G401 (cell line): ENCODE measurements at places on chromosomes 6 and 20. TPM values are rescaled to one million over a fixed set of nuclear protein-coding genes. Genes with fewer than 3 reads are reported as not detected.
A peak's percentile ranks its signal among the peaks of the same experiment; 100 is the strongest.

DNA sequence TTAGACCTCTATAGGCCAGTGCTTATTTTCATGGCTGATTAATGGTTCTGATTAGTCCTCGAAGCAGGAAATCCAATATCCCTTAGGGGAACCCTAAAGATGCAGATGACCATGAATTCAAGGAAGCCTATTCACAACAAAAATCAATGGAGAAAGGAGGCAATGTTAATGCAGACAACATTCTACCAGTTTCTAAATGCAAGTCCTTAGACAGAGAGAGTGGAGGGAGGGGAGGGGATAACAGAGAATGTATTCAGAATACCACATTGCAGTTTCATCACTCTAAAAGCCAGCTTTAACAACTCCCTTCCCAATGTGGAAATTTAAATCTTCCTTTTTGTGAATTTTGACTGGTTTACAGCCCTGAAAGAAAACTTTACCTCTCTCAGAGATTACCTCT lies 87.1 kb upstream of the POU3F2 start:
- no peak for DNase-seq

DNA sequence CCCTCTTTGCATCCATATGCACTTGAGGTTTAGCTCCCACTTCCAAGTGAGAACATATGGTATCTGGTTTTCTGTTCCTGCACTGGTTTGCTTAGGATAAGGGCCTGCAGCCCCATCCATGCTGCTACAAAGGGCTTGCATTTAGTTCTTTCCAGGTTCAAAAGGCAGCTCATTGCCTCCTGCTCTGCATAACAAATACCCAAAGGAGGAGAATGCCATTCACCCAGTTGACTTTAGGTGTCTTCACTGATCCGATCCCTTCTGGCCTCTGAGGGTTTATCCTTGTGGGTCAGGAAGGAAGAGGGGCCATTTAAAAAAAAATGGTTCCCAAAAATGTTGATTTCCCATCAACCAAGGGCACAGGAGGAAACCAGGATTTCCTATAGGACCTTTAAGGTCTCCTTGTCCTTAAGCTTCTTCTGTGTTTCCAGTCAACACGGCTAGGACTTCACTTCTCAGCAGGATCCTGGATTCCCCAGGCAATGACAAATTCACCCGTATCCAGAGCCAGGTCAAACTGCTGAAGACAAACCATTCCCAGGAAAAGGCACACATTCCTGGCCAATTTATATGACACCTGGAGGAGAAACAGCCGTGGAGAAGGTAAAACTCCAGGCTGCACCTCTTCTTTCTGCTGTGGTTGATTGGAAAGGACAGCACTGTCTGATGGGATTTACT lies 447.7 kb upstream of the CDH4 start:
- DNase-seq, result no peak

The CTSA gene
- 20.7 and 28.9 TPM in 2 replicates for total RNA-seq

- DNase-seq, result no peak
Measured at GRCh38 chr6:51528556-51528955, 558.9 kb downstream of the PKHD1 start.

DNA sequence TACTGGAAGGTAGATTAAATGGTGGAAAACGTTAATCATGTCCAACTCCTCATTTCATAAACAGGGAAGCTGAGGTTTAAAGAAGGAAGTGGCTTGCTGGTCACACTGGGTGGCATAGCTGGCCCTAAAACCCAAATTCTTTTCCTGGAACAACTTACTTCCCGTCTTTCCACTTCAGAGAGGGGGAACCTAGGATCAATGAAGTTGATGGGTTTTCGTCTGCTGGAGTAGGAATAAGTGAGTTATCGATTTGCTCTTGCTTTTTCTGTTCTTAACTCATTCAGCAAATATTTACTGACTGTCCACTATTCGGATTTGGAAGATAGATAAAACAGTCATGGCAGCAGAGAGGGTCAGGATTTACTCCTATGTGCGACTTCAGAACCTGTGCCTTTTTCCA lies 1.2 kb upstream of the SYS1 start:
- DNase-seq, result no peak

DNA sequence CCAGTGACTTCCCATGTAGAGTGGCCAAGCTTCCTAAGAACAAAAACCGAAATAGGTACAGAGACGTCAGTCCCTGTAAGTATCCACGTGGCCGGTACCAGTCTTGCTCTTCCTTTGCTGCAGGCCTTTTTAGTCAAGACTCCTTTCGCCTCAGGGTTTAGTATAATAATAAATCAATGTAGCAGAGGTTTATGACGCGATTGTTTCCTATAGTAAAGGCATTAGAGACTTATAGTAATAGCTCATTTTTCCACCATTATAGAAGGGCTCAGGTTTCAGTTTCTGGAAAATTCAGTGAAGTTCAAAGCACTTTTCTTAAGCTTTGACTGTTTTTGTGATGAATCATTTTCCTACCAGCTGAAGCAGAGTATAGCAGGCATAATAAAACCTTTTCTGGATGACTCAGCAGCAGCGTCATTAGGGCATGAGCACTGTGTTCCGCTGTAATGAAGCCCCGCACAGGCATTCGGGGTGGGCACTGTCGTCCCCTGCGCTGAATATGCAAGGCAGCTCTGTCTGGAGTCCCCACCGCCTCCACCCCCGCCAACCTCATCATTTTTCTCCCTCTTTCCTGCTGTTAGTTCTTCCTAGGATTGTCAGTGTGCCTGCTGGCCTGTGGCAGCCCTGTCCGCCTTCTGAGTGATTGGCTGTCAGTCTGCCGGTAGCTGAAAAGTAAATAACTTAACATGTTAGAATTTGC lies 51.3 kb downstream of the PTPN1 start:
- DNase-seq, result no peak

- DNase-seq, result no peak
Measured at GRCh38 chr20:35478804-35479472, 23.5 kb downstream of the CEP250 start.

The MYBL2 gene
- total RNA-seq, result 28.0 and 36.1 TPM in 2 replicates

DNA sequence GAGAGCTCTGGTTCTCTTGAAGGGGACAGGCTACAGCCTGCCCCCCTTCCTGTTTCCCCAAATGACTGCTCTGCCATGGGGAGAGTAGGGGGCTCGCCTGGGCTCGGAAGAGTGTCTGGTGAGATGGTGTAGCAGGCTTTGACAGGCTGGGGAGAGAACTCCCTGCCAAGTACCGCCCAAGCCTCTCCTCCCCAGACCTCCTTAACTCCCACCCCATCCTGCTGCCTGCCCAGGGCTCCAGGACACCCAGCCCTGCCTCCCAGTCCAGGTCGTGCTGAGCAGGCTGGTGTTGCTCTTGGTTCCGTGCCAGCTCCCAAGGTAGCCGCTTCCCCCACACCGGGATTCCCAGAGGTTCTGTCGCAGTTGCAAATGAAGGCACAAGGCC lies 9.8 kb downstream of the VEGFA start:
- no peak for DNase-seq

- DNase-seq, result no peak
Measured at GRCh38 chr6:29424575-29424974, 9.8 kb downstream of the OR12D1 start.

DNA sequence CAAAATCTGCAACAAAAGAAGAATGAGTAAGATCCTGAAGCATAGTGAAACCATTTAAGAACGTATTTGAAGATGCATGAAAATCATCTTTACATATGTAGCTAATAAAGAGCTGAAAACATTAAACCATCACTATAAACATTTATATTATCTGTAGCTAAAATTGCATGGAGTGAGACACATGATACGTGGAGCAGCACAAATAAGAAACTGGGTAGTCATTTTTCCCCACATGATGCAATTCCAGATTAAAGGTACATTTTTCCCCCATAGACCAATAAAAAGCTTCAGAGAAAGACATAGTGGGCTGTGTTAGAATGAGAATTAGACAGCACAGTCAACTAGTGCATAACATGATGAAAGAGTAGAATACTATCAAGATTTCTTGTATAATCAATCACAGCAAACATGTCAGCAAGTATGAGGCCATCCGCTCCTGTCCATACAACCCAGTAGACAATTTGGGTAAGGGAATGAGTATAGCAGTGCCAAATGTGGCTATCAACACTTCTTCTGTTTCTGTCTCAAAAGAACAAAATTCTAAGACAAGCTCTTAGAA lies 67.0 kb downstream of the RSPO3 start:
- DNase-seq, result no peak

DNA sequence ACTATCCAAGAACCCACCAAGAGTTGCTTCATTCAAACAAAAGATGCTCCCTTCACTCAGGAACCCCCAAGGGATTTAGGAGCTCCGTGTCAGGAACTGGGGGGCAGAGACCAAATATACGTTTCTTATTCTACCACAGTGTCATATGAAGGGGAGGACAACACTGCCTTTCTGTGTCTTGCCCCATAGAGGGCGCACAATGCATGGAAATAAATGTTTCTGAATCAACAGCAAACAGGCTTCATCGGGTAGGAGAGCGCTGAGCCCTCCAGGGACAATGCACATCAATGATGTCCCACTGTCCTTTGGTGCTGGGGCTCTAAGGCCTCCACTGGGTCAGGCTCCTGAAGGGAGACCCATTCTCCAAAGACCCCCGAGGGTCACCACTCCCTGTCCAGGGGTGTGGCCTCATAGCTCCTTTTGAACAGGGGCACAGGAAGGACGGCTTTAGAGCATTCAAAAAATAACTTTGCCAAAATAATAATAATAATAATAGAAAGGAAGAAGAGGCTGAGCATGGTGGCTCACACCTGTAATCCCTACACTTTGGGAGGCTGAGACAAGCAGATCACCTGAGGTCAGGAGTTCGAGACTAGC lies 31.1 kb downstream of the PLG start:
- peak; percentile 32 for DNase-seq

GRCh38 chr6:1786455-1787453 lies 177.0 kb downstream of the FOXC1 start:
- DNase-seq, result no peak

DNA sequence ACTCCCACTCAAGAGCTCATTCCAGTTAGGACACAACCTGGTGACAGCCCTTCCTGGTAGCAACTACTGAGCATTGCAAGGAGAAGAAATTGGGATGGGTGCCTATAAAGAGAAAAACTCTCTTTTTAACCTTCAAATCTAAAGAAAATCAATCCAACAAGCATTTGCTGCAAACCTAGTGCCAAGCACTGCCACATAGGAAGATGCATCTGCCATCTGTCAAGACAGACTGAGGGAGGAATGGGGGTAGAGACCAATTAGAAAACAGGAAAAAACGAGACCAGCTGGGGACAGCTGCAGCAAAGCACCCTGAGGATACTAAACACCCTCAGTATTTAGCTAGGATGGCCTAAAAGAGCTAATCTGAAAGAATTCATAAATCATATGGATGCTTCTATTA lies 27.9 kb downstream of the HLA-DMB start:
- DNase-seq, result no peak

DNA sequence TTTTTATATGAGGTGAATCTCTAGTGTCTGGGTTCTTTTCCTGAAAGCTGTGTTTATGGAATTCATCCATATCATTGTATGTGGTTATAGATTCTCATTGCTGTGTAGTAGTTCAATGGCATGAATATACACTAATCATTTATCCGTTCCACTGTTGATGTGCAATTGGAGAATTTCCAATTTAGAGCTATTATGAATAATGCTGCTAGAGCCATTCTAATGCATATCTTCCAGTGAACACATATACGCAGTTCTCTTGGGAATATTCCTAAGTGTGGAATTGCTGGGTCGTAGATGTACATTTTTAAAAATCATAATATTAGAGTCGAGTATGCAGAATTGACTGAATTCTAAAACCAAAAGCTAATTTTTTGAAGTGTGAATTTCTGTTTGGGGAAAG lies 327.5 kb upstream of the JAG1 start:
- no peak for DNase-seq

GRCh38 chr6:165404697-165405096 lies 95.3 kb upstream of the C6orf118 start:
- DNase-seq, result no peak

The SIRPA gene
- 14.7 and 16.7 TPM in 2 replicates for total RNA-seq

The BMP7 gene
- 81.3 and 122 TPM in 2 replicates for total RNA-seq
